ENCODE measurements at places on chromosomes 11 and 22. TPM values are rescaled to one million over a fixed set of nuclear protein-coding genes. Genes with fewer than 3 reads are reported as not detected.
A peak's percentile ranks its signal among the peaks of the same experiment; 100 is the strongest.

GRCh38 chr11:70272009-70272408, 1.5 kb downstream of the PPFIA1 start:
- DNase-seq: no peak
- H3K27me3 ChIP-seq: no peaks in the 10 kb centered on the region
- H3K4me1 ChIP-seq: peaks cover 32% of the 10 kb centered on the region
- no peaks in the 10 kb centered on the region for H3K36me3 ChIP-seq
- no peak overlapping the region for H3K4me3 ChIP-seq

DNA sequence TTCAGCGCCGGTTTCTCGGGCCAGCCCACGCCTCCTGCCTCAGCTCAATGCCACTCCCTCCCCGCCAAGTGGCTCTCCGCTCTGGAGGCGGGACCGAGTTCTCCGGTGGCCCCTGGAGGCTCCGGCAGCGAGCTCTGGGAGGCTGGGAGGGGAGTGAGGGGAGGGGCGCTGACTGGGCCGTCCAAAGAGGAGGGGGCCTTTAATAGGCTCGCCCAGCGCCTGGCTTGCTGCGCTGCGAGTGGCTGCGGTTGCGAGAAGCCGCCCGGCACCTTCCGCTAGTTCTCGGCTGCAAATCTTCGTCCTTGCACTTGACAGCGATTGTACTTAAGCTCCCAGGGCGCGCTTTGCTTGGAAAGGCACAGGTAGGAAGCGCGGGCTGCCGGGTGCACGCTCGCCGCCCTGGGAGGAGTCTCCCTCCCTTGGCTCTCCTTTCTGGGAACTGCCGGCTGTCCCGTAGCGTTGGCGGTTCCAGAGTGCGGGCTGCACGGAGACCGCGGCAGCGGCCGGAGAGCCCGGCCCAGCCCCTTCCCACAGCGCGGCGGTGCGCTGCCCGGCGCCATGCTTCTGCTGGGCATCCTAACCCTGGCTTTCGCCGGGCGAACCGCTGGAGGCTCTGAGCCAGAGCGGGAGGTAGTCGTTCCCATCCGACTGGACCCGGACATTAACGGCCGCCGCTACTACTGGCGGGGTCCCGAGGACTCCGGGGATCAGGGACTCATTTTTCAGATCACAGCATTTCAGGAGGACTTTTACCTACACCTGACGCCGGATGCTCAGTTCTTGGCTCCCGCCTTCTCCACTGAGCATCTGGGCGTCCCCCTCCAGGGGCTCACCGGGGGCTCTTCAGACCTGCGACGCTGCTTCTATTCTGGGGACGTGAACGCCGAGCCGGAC, at the start of gene ADAMTS15:
Gene ADAMTS15, plus strand, starts transcription at position 230 of the 894 bp plus-strand sequence. Its CDS starts 329 bp downstream, at position 559.
- H3K4me3 ChIP-seq: peak within 1 kb of the TSS; percentile 59
- peak; percentile 75 for DNase-seq
- H3K27ac ChIP-seq: peak within 1 kb of the TSS; percentile 60

DNA sequence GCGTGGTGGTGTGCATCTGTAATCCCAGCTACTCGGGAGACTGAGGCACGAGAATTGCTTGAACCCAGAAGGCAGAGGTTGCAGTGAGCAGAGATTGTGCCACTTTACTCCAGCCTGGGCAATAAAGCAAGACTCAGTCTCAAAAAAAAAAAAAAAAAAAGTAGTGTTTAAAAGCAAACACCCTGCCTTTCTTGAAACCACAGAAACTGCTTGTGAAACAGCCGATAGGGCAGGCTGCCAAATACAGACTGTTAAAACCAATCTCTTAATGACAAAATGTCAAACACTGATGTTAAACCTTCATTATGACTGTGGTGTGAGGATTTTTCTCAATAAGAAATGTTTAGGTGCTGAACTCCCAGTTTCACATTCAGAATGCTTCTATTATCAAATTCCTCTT, 27.3 kb downstream of the MARK2 start:
- no peaks in the 10 kb centered on the region for H3K27me3 ChIP-seq
- no peaks in the 10 kb centered on the region for H3K36me3 ChIP-seq
- peak; percentile 77 for DNase-seq
- H3K27ac ChIP-seq: no peak overlapping the region

KCNK7 gene
- total RNA-seq: 3.3 TPM

FGF19 gene
- total RNA-seq: not detected

TSKU gene
- total RNA-seq: 385 TPM

All from tibial nerve (tissue), 4 donors.